NCI-H187 treated with DMSO at 0.1 percent for 48 hours (cell line): ENCODE measurements at places on chromosomes 12 and 14.

GRCh38 chr14:66709291-66709690, 201.3 kb downstream of the GPHN start:
- DNase-seq = no peak

- no peak for DNase-seq
These were observed 82.9 kb upstream of the RIN3 start for GRCh38 chr14:92430686-92431085.

GRCh38 chr12:15701206-15701605, 88.0 kb downstream of the EPS8 start:
- DNase-seq = no peak

- no peak for DNase-seq
These were observed 69.0 kb upstream of the CLMN start for GRCh38 chr14:95388699-95389098.

DNA sequence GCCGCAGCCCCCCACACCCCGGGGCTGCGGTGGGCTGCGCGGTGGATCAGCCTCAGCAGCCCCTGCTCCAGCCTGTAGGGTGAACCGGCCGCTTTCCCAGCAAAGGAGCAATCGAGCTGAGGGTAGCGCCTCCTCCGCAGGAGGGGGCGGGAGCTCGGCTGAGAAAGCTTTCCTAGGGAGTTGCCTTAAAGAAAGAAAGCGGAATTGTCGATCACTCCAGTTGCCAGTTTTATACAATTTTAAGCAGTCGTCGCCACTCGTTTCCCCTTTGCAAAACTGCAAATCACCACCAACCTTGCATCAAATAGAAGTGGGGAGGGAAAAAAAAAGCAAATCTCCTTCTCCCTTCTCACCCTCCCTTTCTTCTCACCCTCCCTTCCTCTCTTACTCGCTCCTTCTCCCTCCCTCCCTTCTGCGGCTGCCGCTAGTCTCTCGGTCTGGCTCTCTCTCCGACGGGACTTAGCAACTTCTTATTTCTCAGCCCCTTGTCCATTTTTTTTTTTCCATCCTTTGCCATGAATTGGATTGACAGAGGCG, at the start of gene PDE3A:
PDE3A (plus strand) TSS at position 424 of the 537 bp plus-strand sequence. CDS start 748 bp downstream, outside the sequence.
- no peak for DNase-seq

DNA sequence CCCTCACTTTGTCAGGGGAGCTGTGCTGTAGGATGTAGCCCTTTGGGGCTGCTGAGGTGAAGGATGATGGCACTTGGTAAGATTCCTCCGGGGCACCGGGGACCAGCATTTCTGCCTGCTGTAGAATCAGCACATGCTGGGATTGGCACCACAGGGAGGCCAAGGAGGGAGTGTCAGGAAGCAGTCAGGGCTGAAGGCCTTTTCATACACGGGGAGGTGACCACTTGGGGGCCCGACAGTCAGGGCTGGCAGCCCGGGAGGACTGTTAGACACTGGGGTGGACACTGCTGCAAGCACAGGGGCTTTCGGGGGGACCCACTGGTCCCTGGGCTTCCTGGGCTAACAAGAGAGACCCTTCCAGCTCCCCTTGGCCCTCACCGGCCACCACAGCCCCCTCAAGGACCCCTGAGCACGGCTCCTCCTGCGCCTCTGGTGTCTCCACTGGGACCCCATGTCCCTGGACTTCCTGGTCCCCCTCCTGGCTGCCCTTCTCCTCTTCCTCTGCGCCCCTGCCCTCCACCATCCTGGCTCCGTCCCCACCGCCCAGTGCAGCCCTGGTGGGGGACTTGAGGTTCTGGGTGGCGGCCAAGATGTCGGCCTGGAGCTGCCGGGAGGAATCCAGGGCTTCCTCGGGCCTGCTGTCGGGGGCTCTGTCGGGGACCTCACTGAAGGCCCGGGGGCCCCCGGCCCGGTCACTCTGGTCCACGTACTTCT, 6.5 kb downstream of the TMEM119 start:
- no peak for DNase-seq

GRCh38 chr12:3223601-3224529, 146.7 kb downstream of the TSPAN9 start:
- peak; percentile 51 for DNase-seq

DNA sequence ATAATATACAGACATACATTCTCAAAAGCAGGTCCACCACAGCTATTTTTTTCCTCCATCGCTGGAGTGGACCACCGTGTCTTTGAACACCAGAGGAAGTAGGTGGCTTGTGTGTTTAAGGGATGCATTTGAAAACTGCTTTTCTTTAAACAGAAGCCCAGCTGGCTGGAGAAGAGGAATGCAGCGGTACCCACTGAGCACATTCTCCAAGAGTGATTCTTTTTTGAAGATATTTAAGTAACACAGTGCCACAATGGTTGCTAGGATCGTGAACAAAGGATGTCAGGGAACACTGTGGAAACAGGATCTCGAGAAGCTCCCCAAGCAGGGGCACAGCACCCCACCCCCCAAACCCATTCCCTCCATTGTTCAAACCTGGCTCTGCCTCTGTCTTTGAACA, 286.6 kb upstream of the PWP1 start:
- DNase-seq = no peak

- DNase-seq = no peak
These were observed 177.8 kb upstream of the C14orf180 start for GRCh38 chr14:104401785-104402184.

DNA sequence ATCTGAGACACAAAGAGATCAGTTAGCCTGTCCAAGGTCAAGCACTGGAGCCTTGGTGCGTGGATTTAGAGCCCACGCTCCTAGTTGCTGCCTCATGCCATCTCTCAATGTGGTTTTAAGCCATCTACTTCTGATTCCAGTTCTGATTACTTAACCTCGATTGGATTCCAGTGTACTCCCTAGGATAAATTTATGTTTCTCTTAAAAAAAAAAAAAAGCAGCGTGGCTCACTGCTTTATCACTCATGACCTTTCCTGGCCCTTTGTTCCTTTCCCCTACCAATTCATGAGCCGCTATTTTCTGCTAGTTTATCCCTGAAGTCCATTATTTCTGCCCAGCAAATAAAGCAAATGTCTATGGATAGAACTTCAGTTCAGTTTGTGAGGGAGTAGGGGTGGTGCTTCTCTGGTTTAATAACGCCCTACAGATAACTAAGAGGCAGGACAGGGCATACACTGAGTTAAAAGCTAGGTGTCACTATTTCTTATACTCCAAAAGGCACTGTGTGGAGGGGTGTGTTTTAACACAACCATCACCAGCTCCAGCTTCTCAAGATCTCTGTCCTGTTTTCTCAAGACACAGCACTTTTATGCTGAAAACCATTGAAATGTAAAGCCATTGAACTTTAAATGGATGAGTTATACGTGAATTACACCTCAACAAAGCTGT, 9.8 kb upstream of the PARP11 start:
- DNase-seq = no peak

DNA sequence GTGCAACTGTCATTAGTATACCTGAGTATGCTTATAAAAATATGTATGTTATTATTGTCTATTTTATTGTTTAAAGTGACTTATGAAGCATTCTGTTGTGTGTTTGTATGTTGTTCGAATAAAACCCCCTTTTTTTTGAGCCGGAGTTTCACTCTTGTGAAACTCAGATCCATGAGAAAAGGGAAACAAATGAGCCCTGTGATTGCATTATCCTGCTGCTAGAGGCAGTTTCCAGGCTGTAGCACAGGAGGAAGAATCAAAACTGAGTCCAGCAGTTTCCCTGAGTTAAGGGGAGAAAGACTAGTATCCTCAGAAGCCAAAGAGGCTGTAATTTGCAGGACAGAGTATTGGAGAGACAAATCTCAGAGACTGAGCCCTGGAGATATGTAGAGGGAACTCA, 12.5 kb downstream of the SGPP1 start:
- DNase-seq = no peak

- no peak for DNase-seq
These were observed 27.8 kb upstream of the AEBP2 start for GRCh38 chr12:19411234-19412204.

GRCh38 chr12:107921062-107921461, 146.6 kb downstream of the ASCL4 start:
- no peak for DNase-seq

GRCh38 chr12:30138483-30138882, 354.7 kb upstream of the TMTC1 start:
- no peak for DNase-seq

DNA sequence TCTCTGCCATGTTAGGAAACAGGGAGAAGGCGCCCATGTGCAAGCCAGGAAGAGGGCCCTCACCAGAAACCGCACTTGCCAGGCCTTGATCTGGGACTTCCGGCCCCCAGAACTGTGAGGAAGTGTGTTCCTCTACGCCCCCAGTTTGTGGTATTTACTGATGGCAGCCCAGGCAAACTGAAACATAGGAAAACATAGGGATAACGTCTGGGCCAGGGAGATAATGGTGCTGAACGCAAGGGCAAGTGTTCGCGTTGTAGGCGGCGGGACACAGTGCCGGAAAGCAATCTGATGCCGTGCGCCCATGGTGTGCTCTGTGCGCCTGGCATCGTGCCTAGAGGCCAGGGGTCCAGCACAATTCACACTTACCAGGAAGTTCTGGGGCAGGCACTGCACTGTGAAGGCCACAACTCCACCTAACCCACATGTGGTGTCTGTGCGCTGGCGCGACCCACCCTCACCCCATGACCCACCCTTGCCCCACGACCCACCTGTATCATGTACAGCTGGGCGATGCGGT, 53.6 kb downstream of the ARL6IP4 start:
- DNase-seq = no peak

DNA sequence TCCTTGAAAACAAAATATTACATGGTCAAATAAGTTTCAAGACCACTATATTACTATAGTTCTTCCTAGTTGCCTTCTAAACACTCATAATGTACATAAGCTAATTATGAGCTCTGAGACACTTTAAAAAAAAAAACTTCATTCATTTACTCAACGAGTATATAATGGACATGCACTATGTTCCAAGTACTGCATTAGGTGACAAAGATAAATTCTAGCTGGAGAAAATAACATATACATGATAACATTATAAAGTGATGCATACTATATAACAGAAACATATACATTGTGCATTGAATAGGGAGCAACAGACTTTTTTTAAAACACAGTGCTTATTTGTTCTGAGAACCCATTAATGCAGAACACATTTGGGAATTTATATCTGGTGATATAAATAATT, 202.3 kb downstream of the NELL2 start:
- DNase-seq = no peak

DNA sequence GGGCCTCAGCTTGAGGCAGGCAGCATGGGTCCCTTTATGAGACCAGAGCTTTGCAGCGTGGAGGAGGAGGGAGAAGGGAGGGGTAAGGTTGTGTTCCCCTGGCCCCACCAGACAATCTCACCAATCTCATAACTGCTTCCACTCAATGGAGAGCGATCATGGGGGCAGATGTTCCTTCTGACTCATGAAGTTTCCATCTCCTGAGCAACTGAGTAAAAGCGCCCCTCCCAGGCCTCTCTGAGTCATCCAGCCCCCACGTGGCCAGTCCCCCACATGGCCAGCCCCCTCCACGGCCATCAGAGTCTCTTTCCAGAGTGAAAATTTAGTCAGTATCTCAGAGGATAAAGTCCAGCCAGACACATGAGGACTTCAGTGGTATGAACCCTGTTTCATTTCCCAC, 39.2 kb upstream of the PLXNC1 start:
- no peak for DNase-seq

- DNase-seq = no peak
These were observed 19.8 kb downstream of the HVCN1 start for GRCh38 chr12:110669193-110669502.

DNA sequence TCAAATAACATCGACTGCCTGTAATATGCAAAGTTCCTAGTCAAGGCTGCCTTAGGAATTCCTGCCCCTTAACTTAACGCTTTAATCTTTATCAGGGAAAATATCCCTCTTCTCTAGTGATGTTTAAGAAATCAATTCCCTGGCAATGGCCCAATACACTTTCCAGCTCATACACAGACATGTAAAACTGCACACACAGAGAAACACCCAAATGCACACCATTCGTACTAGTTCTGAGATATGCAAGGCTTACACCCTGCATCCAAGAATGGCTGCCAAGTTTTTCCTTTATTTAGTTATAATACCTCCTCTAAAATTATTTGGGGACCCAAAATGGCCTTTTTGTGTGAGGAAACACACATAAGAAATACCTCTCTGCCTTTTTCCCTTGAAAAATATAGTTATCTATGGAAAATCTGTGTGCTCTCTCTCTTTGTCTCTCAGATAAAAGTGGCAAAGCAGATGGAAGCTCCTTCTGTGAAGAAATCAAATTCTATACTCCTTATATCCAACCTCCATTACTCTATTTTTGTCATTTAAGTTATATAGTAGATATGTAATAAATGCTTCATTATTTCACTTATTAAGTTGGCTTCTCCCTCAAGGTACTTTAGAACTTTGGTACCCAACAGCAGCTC, 120.0 kb upstream of the MDM1 start:
- no peak for DNase-seq
